Calu3 (cell line): ENCODE measurements at places on chromosomes 2 and 18. TPM values are rescaled to one million over a fixed set of nuclear protein-coding genes. Genes with fewer than 3 reads are reported as not detected.
A peak's percentile ranks its signal among the peaks of the same experiment; 100 is the strongest.

GRCh38 chr2:223460774-223461211 is 141.4 kb downstream of the SCG2 start:
- H3K27me3 ChIP-seq: no peaks in the 10 kb centered on the region
- DNase-seq: no peak
- no peaks in the 10 kb centered on the region for H3K36me3 ChIP-seq
- H3K4me3 ChIP-seq: no peak overlapping the region

MFSD2B gene
- 0.37 TPM in 1 of 2 replicates, not detected in the other for total RNA-seq

DNA sequence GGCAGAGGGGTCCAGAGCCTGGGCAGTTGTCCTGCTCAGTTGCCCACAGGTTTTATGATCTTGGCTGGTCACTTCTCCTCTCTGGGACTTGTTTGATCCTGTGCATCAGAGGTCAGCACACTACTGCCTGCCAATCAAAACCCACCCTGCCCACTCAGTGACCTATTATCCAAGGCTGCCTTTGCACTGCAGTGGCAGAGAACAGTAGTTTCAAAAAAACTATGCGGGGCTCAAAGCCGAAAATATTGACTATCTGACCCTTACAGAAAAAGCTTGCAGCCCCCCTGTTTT is 218.2 kb downstream of the CYP26B1 start:
- H3K36me3 ChIP-seq: no peaks in the 10 kb centered on the region
- no peaks in the 10 kb centered on the region for H3K4me1 ChIP-seq
- peaks cover 19% of the 10 kb centered on the region for H3K27me3 ChIP-seq

EVX2 gene
- total RNA-seq: not detected in 2 replicates

GRCh38 chr2:10721396-10722251 is at the start of gene ATP6V1C2:
Gene ATP6V1C2, plus strand, starts transcription at chr2:10721630. Its CDS starts 1,220 bp downstream, at chr2:10722850.
- no peak within 1 kb of the TSS for H3K27ac ChIP-seq
- no peaks in the 10 kb centered on the region for H3K36me3 ChIP-seq

MC4R gene
- total RNA-seq: not detected in 2 replicates

CDK15 gene
- total RNA-seq: not detected in 2 replicates

CTLA4 gene
- total RNA-seq: not detected in 2 replicates

OR6B2 gene
- not detected in 2 replicates for total RNA-seq

- H3K27me3 ChIP-seq: no peaks in the 10 kb centered on the region
- no peak overlapping the region for H3K4me3 ChIP-seq
- DNase-seq: no peak
- H3K4me1 ChIP-seq: no peaks in the 10 kb centered on the region
- peaks cover 12% of the 10 kb centered on the region for H3K36me3 ChIP-seq
Observed at GRCh38 chr2:43569921-43570320, 25.9 kb downstream of the THADA start.

GRCh38 chr2:174752403-174753037 is 11.8 kb downstream of the CHRNA1 start:
- DNase-seq: no peak
- no peaks in the 10 kb centered on the region for H3K36me3 ChIP-seq
- no peaks in the 10 kb centered on the region for H3K4me1 ChIP-seq
- no peaks in the 10 kb centered on the region for H3K27me3 ChIP-seq
- no peak overlapping the region for H3K27ac ChIP-seq

DNA sequence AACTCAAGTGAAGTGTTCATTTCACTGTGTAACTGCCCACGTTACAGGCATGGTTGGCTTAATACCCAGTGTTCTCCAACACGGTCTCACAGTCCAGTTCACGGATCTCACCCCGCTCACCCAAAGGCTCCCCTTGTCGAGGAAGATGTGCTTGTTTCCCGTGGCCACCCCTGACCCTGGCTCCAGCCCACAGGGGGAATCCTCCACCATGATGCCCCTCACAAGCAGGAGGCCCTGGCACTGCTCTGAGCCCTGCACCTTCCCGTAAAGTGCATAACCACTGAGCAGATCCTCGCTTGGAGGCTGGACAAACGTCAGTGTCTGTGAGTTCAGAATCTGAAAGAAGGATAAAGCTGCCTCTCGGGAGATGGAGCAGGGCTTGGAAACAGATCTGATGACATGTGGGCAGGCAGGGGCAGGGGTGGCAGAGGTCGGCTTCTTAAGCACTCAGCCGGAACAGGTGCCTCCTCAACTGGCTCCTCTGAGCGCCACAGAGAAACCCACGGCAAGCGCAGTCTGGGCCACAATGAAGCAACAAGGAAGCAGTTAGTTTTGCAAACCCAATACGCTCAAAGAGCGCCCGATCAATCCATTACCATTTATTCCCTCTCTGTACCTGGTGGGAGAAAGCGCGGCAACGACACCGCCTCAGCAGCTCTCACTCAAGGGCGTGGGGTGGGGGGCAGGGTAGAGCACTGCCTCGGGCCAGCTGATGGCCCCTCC is 17.6 kb downstream of the HDAC4 start:
- no peaks in the 10 kb centered on the region for H3K27me3 ChIP-seq
- H3K27ac ChIP-seq: no peak overlapping the region
- no peak for DNase-seq
- H3K4me3 ChIP-seq: no peak overlapping the region
- H3K36me3 ChIP-seq: no peaks in the 10 kb centered on the region

DNA sequence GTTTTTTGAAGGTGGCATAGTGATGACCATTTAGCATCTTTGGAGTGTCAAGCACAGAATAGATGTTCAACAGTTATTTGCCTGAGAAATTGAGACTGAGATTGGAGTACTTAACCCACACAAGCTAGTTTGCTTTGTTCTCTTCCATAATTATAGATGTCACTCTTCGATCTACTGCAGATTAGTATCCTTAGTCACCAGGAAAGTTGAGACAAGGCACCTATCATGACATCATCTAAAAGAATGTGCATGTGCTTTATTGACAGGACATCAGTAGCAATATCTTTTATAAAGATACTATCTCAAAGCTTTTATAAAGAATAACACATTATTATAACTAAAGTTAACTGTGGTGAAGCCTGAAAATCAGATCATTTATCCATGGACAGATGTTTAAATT is 6.4 kb downstream of the VRK2 start:
- no peak overlapping the region for H3K4me3 ChIP-seq
- no peak for DNase-seq
- no peaks in the 10 kb centered on the region for H3K4me1 ChIP-seq
- no peaks in the 10 kb centered on the region for H3K27me3 ChIP-seq
- no peak overlapping the region for H3K27ac ChIP-seq

DNA sequence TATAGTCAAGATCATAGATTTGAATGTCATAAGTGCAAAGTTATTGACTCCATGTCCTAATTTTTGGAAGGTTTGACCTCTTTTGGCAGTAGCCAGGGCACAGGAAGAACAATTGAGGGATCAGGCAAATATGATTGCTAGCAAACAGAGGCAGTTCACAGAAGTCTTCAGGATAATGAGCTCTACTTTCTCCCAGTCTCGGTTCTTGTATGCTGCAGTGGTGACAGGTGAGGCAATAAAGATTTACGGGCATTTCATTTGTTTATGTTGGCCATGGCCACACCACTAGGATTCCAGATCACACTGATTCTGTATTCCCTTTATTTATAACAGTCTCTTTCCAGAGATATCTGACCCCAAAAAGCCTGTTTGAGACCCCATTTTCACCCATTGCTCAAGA is 137.5 kb downstream of the UBR3 start:
- no peaks in the 10 kb centered on the region for H3K36me3 ChIP-seq
- no peak overlapping the region for H3K27ac ChIP-seq
- no peak overlapping the region for H3K4me3 ChIP-seq
- no peaks in the 10 kb centered on the region for H3K27me3 ChIP-seq

DOK6 gene
- not detected in 2 replicates for total RNA-seq

ABCG8 gene
- total RNA-seq: 1.4 and 1.6 TPM in 2 replicates

DNA sequence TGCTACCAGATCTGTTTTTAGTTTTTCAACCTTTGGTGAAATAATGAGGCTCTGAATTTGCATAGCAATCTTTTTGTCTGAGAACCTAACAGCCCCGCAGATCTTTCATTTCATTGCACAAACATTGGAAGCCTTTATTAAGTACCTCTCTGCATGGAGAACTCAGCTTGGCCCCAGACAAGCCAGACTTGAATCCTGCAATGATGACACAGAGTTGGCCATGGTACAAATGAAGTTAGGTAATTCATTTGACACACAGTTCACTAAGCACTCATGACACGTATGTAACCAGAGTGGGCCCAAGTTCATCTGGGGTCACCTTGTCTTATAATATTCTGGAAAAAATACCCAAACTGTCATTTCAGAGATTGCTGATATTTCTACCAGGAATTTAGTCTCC is 439.1 kb upstream of the ID2 start:
- no peaks in the 10 kb centered on the region for H3K36me3 ChIP-seq
- no peaks in the 10 kb centered on the region for H3K27me3 ChIP-seq
- H3K4me1 ChIP-seq: no peaks in the 10 kb centered on the region
- H3K4me3 ChIP-seq: no peak overlapping the region
- DNase-seq: no peak
- H3K27ac ChIP-seq: no peak overlapping the region

DNA sequence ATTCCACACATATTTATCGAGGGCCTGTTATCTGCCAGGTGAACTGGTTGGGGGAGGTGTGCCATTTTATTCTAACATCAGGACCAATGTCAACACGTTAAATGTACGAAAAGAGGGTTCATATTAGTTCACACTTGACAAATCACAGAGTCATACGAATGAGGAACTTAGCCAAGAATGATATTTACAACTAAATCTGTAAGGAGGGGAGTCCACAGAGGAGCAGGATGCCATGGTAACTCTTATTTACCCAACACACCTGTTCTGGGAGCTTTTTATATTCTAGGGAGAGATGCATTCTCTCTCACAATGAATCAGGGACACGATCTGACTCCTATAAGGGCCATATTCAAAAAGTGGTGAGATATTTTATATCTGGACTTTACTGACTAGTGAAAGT is 144.1 kb downstream of the CDC42EP3 start:
- no peak overlapping the region for H3K4me3 ChIP-seq
- no peaks in the 10 kb centered on the region for H3K36me3 ChIP-seq
- H3K27ac ChIP-seq: no peak overlapping the region
- no peak for DNase-seq

DNA sequence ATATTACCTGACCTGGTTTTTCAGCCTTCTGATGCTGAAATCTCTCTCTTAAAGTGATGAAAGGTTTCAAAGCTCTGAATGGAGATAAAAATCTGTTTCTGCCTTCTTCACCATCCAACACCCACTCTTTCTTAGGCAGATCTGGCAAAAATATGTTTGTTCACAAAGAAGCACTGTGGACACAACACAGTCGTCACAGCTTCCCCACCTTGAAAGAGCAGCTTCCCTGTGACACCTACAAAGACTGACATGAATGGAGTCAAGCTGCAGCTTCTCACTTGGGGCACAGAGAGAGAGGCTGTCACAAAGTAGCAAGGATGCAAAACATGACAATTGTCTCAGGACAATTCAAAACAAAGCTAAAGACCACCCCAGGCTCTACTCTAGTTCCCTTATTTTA is 86.5 kb downstream of the ICOS start:
- H3K4me1 ChIP-seq: peaks cover 7% of the 10 kb centered on the region
- no peak for DNase-seq
- H3K36me3 ChIP-seq: no peaks in the 10 kb centered on the region
- H3K4me3 ChIP-seq: no peak overlapping the region
- no peak overlapping the region for H3K27ac ChIP-seq

COLEC11 gene
- total RNA-seq: not detected in 2 replicates

LYG1 gene
- 2.3 and 3.5 TPM in 2 replicates for total RNA-seq

SLC35F6 gene
- 36.9 and 43.0 TPM in 2 replicates for total RNA-seq

GRCh38 chr2:100390001-100390940 is 27.2 kb downstream of the CHST10 start:
- no peak for DNase-seq
- H3K27me3 ChIP-seq: no peaks in the 10 kb centered on the region
- no peaks in the 10 kb centered on the region for H3K36me3 ChIP-seq
- no peaks in the 10 kb centered on the region for H3K4me1 ChIP-seq

DNA sequence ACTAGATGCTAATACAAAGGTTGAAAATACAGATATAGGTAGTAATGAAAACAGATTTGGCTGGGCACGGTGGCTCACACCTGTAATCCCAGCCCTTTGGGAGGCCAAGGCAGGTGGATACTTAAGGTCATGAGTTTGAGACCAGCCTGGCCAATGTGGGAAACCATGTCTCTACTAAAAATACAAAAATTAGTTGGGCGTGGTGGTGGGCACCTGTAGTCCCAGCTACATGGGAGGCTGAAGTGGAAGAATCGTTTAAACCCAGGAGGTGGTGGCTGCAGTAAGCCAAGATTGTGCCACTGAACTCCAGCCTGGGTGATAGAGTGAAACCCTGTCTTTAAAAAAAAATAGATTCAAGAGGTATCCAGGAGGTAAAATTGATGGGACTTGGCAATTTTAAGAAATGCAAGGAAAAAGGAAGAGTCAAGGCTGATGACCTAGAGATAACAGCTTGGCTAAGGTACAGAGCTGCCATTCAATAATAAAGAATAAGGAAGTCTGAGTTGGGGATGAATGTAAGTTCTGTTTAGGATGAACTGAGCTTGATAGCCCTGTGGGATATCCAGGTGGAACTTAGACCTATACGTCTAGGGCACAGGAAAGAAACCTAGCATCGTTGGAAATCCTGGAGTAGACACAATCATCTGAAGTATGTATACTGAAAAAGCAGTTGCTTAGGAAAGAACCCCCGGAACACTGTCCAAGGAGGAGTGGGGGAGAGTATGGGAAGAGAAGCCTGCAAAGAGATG is 9.1 kb downstream of the MAT2A start:
- peaks cover 27% of the 10 kb centered on the region for H3K4me1 ChIP-seq
- peaks cover 84% of the 10 kb centered on the region for H3K36me3 ChIP-seq
- no peak overlapping the region for H3K4me3 ChIP-seq
- H3K27ac ChIP-seq: peak overlapping the region; percentile 67
- H3K27me3 ChIP-seq: no peaks in the 10 kb centered on the region

GRCh38 chr18:44793194-44793593 is 112.5 kb downstream of the SETBP1 start:
- no peaks in the 10 kb centered on the region for H3K27me3 ChIP-seq
- H3K4me1 ChIP-seq: peaks cover 24% of the 10 kb centered on the region
- no peaks in the 10 kb centered on the region for H3K36me3 ChIP-seq
- H3K4me3 ChIP-seq: no peak overlapping the region
- no peak overlapping the region for H3K27ac ChIP-seq

- no peak overlapping the region for H3K4me3 ChIP-seq
- H3K27ac ChIP-seq: no peak overlapping the region
- no peaks in the 10 kb centered on the region for H3K27me3 ChIP-seq
- H3K4me1 ChIP-seq: peaks cover 43% of the 10 kb centered on the region
Observed at GRCh38 chr18:52570975-52571374, 231.0 kb downstream of the DCC start.
